NCI-H524 treated with DMSO at 0.1 percent for 48 hours (cell line): ENCODE measurements at places on chromosomes 4 and X.
A peak's percentile ranks its signal among the peaks of the same experiment; 100 is the strongest.

DNA sequence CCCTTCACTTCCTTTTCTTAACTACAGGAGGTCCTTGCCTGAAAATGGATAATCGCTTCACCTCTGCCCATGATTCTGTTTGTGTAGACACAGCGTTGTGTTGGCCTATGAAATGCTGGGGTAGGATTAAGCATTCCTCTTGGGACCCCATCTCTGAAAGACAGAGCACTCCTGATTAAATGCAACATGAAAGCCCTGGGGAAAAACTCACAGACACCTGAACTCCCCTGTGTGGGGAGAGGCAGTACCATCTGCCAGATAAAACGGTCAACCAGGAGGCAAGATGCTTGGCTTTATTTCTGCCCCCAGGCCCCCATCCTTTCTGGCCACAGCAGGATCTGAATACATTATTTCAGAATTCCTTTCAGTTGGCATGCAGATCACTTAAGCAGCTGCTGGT is 1.9 kb downstream of the LGI2 start:
- DNase-seq: peak; percentile 78

- no peak for DNase-seq
Observed at GRCh38 chr4:168719725-168720124, 222.9 kb downstream of the PALLD start.

DNA sequence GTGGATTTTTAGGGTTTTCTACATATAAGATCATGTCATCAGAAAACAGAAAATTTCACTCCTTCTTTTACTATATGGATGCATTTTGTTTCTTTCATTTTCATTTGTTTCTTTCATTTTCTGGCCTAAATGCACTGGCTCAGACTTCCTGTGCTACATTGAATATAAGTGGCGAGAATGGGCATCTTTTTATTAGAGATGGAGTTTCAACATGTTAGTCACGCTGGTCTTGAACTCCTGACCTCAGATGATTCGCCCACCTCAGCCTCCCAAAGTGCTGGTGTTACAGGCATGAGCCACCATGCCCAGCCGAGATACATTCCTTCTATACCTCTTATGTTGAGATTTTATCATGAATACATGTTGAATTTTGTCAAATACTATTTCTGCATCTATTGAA is 61.8 kb downstream of the BRWD3 start:
- DNase-seq: no peak

GRCh38 chr4:52051615-52052474 is 741 bp downstream of the SPATA18 start:
- peak; percentile 22 for DNase-seq

DNA sequence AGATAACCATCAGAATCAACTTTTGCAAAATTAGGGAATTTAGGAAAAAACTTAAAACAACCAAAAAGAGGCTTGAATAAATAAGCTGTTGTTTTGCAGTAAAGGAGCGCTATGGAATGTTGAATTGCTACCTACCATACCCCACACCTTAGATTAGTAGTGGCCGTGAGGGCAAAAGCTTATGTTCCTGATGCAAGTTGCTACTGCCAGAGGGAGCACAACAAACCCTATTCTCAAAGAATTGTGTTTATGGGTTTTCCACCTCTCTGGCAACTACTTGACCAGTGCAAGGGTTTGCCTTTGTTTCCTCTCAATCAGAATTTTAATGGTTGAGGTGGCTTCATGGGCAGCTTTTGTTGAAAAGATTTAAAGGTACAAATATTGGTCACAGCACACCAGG is 268.1 kb downstream of the LAS1L start:
- no peak for DNase-seq

- DNase-seq: no peak
Observed at GRCh38 chr4:10622728-10623127, 61.8 kb downstream of the CLNK start.

GRCh38 chr4:16183604-16184003 is 42.7 kb downstream of the TAPT1 start:
- DNase-seq: no peak

DNA sequence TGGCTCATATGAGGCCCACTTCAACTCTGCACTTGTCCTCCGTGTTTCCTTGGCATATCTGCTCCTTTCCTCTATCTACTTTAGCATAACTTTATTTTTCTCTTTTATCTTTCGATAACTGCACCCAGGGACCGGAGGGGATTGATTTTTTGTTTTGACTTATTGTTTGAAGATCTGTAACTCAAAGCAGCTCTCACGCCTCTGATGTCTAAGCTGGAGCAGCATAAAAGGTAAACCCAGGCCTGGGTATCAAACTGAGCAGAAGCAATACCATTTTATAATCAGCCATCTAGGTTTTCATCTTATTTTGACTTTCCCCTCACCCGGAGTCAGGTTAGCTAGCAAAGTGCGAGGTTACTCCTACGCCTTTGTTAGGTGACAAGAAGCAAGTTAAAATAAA is 28.4 kb downstream of the LEF1 start:
- no peak for DNase-seq

DNA sequence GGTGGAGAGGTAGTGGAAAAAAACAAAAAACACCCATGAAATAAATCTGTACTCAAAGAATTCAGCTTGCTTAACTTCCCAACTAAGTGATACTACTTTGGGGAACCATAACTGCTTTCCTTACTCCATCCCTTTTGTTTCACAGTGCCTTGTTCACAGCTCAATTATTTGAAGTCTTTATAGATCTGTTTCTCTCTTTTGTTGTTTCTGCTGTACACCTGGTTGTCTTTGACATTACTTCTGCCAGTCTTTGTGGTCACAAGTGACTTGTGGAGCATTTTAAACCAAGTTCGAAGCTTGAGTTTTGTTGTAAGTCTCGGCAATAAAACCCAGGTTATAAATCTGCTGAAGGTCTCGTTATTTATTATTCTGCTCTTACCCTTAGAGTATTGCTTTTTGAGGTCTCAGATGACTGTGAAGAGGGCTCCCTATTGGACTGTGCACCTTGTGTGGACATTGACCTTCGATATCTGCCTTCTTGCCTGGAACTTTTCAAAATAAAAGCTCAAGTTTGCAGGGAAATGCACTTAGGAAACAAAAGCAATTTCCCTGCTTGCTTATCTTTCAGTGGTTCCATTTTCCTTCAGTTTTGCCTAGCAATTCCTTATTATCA is 59.8 kb downstream of the ANK2 start:
- no peak for DNase-seq

GRCh38 chr4:179051206-179051605 is 1609.0 kb upstream of the AGA start:
- no peak for DNase-seq

DNA sequence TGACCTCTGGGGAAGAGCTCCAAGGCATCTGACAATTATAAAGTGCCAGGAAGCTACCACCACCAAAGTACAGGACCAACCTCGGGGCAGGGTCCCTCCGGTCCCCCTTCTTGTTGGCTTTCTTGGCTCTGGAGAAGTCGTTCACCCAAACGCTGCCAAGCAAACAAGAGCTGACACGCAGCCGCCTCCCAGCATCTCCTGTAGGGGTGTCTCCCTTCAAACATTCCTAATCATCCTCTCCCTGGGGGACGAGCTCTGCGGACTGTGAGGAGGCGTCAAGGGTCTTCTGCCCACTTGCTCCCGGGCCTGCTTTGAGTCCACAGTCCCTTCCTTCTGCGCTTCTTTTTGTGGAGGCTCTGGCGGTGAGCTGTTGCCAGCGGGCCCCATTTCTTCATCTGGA is 158.9 kb upstream of the MAB21L2 start:
- no peak for DNase-seq

GRCh38 chrX:77446908-77447652 is at the start of gene FGF16:
Gene FGF16 (plus strand): TSS chrX:77447389. CDS start chrX:77447675, 286 bp downstream.
- DNase-seq: no peak

GRCh38 chrX:153338836-153339235 is 4.9 kb downstream of the ZNF275 start:
- no peak for DNase-seq

GRCh38 chr4:31467781-31468180 is 747.6 kb downstream of the PCDH7 start:
- no peak for DNase-seq

DNA sequence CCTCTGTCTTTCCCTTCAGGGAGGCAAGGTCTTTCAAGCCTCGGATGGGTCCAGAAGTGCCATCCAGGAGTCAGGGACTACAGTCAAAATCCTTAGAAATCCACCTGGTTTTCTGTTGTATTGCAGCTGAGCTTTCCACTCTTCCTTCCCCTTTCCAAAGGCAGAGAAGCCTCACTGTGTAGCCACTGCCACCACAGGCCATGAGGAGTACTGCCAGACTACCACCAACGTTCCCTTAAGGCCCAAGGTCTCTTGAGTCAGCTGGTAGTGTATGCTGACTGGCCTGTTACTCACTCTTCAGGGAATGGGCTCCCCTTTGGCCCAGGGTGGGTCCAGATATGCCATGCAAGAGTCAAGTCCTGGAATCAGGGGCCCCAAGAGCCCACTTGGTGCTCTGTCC is 1454.1 kb downstream of the PCDH19 start:
- no peak for DNase-seq

- DNase-seq: no peak
Observed at GRCh38 chrX:30488092-30488491, 89.5 kb downstream of the TASL start.

- no peak for DNase-seq
Observed at GRCh38 chr4:109298279-109299010, 4.0 kb downstream of the COL25A1 start.

DNA sequence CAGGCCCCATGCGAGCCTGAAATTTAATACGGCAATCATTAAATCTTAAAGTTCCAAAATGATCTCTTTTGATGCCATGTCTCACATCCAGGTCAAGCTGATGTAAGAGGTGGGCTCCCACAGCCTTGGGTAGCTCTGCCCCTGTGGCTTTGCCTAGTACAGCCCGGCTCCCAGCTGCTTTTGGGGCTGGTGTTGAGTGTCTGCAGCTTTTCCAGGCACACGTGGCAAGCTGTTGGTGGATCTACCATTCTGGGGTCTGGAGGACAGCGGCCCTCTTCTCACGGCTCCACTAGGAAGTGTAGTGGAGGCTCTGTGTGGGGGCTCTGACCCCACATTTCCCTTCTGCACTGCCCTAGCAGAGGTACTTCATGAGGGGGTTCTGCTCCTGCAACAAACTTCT is 588.9 kb downstream of the CENPC start:
- no peak for DNase-seq

DNA sequence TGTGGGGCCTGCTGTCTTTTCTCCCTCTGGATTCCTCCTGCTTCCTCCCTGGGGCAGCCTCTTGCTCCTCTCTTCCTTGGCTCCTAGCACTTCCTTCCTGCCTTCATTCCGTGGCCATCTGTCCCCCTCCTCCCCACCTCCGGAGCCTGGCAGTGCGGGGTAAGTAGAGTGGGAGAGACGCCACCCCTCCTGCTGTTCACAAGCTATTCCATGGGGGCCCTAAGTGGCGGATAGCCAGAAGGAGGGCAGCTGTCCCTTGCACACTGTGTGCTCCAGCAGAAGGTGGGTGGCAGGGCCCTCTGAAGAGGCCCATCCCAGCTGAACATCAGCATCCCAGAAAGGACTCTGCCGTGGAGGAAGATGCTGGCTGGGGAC is 27.4 kb downstream of the CCNQ start:
- peak; percentile 91 for DNase-seq

- DNase-seq: no peak
Observed at GRCh38 chr4:57605376-57605775, 495.2 kb upstream of the IGFBP7 start.

DNA sequence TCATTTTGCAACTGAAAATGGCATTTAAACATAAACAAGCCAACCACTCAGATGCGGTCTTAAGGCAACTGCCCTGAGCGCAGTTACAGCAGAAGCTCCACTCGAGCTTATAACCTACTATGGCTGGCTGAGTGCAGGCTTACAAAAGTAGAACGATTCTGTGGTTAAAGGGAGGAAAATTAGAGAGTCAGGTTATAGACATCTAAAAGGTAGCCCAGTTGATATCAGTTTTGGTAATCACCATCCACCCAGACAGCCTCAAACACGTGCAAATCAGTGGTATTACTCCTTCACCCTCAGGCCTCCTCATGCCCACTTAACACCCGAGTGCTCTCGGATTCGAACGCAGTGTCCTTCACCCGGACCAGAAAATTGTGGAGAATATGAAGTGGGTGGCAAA is 3.1 kb downstream of the LEF1 start:
- no peak for DNase-seq

DNA sequence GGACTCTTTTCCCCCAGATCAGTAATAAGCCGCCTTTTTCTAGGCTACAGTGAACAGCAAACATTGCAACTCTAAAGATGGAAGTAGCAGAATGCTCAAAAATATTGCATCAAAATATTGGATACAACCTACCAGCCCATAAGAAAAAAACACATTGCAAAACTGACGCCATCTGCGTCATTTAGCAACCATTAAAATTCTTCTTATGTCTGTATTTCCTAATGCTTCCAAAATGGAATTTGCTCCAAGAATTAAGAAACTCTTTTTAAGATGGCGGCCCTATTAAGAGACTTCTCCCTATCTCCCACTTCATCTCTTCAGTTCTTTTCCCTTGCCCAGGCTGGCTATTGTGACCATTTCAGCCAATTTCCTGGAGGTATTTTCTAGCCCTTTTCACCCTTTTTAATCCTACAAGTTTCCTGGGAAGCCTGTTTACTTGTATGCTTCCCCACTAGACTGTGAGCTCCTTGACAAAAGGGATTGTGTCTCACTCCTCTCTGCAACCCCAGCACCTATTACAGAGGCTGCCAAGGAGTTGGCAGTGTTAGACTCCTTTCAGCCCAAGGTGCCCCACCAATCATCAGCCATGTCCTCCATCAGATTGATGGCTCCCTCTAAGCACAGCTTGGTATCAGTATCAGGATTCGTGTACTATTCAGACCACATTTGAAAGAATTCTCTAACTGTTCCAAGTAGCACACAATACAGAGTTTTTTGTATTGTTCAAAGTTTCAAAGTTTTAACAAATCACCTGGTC is 4.4 kb downstream of the GPC3 start:
- no peak for DNase-seq

DNA sequence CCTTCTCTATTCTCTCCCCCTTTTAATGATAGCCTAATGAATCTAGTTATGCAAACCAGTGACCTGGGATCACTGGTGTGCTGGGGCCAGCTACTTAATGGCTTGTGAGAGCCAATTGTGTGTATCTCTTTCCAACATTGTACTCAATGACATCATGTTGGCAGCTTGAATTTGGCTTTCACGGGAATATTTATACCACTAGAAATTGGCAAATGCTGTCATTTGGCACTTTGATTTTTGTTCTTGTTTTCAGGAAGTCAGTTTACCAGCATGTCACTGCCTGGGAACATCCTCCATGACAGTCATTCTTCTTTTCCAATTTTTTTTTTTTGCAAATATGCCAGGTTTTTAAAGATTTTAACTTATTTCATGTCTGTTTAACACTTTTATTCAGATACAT is 1685.3 kb downstream of the STIM2 start:
- no peak for DNase-seq

DNA sequence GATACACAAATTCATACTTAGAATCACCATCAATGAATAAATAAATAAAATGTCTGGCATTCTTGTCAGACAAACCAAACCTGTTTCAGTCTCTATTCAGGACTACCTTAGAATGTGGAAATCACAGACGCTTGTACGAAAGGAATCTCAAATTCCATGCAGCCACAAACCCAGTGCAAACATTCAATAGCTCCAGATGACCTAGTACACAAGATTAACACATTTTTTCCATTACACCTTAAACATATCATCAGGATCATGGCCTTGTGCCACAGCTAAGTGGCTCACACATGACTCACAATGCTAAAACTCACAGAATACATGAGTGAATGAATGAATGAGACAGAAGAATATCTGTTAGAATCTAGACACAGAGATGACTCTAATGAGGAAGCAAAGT is 134.2 kb downstream of the PWWP3B start:
- no peak for DNase-seq
